ENCODE measurements at places on chromosomes 13 and 19.

GRCh38 chr19:47561440-47562057 lies 11.4 kb downstream of the ZNF541 start:
- no peak for DNase-seq

DNA sequence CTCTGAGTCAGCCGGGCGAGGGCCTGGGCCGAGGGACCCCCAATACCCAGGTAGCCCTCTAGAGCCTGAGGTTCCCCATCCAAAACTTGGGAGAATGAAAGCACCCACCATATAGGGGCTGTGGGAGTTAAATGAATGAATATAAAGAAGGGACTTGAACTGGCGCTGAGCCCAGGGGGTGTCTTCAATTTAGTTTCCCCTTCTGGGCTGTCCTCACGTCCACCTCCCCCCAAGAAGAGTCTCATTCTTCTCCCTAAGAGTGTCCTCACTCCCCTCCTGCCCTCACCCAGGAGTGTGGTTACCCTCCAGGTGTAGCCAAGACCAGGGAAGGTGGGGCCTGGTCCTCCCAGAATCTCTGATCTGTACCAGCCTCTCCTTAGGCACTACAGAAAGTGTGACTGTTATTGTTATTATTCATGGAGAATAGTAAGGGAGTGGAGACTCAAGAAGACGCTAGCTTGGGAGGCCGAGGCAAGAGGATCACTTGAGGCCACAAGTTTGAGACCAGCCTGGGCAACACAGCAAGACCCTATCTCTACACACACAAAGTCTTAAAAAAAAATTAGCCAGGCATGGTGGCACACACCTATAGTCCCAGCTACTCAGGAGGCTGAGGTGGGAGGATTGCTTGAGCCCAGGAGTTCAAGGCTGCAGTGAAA lies 2.7 kb downstream of the CD79A start:
- no peak for DNase-seq

GRCh38 chr13:106372199-106373155 lies 163.0 kb downstream of the EFNB2 start:
- no peak for DNase-seq

DNA sequence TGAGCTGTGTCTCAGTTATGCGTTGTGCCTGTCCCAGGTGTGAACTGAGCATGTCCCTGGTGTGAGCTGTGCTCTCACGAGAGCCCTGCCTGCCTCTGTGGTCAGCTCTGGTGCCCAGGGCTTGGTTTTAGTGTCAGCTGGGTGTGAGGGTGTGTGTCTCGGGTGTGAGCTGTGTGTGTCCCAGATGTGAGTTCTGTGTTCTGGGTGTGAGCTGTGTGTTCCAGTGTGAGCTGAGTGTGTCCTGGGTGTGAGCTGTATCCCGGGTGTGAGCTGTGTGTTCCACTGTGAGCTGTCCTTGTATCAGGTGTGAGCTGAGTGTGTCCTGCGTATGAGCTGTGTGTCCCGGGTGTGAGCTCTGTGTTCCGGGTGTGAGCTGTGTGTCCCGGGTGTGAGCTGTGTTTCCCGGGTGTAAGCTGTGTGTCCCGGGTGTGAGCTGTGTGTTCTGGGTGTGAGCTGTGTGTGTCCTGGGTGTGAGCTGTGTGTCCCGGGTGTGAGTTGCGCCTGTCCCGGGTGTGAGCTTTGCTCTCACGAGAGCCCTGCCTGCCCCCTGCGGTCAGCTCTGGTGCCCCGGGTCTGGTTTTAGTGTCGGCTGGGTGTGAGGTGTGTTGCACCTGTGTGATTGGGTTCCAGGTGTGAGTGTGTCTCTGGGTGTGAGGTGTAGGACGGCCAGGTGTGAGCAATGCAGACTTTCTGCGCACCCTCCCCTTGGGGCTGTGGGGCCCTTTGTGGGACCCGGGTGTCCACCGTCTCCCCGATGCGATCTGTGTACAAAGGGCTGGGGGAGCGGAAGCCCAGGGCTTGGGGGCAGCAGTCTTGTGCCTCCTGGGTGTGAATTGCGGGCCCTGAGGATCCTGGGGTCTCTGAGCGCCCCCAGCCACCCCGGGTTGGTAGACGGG lies 7.1 kb upstream of the PEAK3 start:
- DNase-seq: no peak

DNA sequence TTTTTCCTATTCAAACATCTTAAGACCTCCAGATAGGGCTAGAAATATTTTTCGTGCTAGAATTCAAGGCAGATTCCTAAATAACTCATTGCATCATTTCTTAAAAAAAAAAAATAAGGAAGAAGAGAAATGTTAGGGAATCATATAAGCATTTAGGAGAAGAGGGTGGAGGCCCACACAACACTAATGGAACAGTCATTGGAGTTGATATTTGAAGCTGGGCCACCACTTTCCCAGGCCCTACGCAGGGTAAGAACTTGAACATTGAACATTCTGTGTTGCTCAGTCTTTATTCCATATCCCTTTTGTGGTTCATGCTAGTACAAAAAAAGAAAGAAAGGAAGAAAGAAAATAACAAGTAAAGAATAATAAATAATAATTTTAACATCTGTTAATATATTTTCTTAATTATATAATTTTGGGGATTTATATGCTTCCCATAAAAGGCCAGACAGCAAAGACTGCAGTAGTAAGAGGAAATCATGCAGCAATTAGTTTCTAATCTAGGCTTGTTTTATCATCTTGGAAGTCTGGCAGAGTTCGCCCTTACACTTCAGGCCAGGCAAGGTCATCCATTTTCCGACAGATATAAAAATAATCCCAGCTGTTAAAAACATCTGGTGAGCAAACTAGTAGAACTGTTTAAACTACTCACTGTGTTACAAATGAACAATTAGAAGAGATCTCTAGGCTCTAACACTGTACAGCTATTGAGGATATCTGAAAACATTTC lies 127.7 kb downstream of the FRY start:
- DNase-seq: no peak

Measured in mammary epithelial cell (primary cell).